ENCODE measurements at places on chromosomes 6 and 20. TPM values are rescaled to one million over a fixed set of nuclear protein-coding genes. Genes with fewer than 3 reads are reported as not detected.

- H3K36me3 ChIP-seq: no peaks in the 10 kb centered on the region
- no peaks in the 10 kb centered on the region for H3K4me1 ChIP-seq
- H3K27me3 ChIP-seq: no peaks in the 10 kb centered on the region
- DNase-seq: no peak
- no peak overlapping the region for H3K27ac ChIP-seq
- H3K4me3 ChIP-seq: no peak overlapping the region
Measured at GRCh38 chr6:1839361-1839760, 229.6 kb downstream of the FOXC1 start.

Gene MUCL3
- 0.15 TPM for total RNA-seq

DNA sequence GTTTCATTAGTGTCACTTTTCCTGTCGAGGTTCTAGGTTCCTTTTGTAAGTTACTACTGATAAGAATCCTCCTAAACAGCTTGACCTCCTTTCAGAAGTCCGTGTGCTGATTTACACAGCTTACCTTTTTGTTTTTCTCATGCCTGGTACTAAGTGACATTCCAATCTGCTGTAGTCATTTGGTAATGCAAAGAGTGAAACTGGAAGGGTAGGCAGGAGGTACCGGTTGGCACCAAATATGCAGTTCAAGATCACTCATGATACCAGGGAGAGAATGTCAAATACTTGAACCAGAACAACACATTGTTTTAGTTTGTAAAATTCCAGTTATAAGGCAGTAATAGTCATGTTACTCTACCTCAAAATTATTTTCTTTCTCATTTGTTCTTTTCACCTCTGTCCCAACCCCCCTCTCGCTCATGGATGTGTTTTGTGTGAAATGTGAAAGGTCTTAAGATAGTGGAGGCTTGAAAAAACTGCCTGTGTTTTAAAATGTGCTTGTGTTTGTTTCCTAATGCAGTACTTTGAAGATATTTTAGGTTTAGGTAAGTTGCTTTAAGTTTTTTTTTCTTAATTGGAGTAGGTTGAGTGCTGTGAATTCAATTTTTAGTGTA is 23.2 kb downstream of the AFDN start:
- peak overlapping the region; percentile 17 for H3K27ac ChIP-seq
- peak; percentile 66 for DNase-seq
- no peaks in the 10 kb centered on the region for H3K27me3 ChIP-seq
- peaks cover 25% of the 10 kb centered on the region for H3K4me1 ChIP-seq

GRCh38 chr20:13991311-13991710 is 897 bp upstream of the SEL1L2 start:
- H3K36me3 ChIP-seq: no peaks in the 10 kb centered on the region
- DNase-seq: no peak
- H3K4me1 ChIP-seq: peaks cover 10% of the 10 kb centered on the region
- no peak overlapping the region for H3K4me3 ChIP-seq
- H3K27me3 ChIP-seq: no peaks in the 10 kb centered on the region
- no peak overlapping the region for H3K27ac ChIP-seq

Gene SRMS
- 3.2 TPM for total RNA-seq

DNA sequence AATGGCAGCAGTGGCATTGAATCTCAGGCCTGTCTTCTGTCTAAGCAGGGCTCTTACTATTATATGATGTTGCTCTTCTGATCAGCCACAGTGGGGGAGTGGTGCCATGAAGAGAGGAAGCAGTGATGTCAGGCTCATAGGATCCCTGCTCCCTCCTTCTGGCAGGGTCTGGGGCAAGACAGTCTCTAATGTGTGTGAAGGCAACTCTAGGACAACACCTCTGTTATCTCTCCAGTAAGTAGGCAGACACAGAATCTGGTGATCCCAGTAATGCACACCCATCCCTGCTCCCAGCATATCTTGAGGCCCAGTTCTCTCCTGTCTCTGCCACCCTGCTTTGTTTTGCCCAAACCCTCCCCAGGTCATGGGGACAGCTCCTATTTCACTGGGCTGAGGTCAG is 8.8 kb downstream of the C20orf202 start:
- no peak overlapping the region for H3K4me3 ChIP-seq
- no peaks in the 10 kb centered on the region for H3K36me3 ChIP-seq
- H3K27ac ChIP-seq: no peak overlapping the region
- no peak for DNase-seq

Gene BPIFA1
- total RNA-seq: not detected

DNA sequence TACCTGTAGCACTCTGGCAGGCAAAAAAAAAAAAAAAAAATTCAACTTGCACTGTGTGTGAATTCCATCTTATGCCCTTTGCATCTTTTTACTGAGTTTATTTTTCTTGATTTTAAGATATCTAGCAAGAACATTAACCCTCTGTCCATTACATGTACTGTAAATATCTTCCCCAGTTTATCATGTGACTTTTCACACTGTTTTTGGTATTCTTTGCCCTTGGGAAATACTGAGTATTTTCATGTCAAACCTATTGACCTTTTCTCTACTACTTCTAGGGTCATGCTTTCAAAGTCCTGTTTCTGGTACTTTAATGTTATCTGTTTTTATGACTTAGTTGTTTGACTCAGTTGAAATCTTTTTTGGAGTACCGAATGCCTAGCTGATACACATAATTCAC is 843 bp upstream of the HUS1B start:
- no peak for DNase-seq
- H3K27me3 ChIP-seq: no peaks in the 10 kb centered on the region
- peaks cover 11% of the 10 kb centered on the region for H3K4me1 ChIP-seq

DNA sequence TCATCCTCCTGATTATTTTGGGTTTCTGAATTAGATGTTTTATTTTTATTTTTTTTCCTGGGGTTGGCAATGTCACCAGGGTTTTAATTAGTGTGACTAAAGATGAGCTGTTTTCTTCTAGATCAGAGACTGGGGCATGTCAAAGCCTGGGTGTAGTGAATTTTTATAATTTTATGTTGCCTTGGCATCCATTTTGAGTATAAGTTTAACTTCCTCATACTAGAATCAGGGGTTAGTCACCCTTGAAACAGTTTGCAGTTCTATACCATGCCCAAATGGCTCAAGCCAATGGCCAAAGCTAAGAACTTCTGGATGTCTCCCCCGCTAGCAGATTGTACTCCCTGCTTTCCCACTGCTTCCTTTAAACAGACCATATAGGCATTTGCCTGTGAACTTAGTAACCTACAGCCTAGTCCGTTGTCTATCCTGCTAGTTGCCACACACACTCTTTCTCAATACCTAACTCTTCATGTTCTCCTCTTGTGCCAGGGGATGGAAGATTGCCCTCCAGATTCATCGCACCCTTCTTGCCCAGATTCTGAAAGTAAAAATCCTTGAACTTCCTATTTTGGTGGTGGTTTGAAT is 54.5 kb downstream of the KIAA0408 start:
- H3K27me3 ChIP-seq: no peaks in the 10 kb centered on the region
- H3K36me3 ChIP-seq: no peaks in the 10 kb centered on the region
- no peak overlapping the region for H3K4me3 ChIP-seq
- H3K4me1 ChIP-seq: no peaks in the 10 kb centered on the region
- H3K27ac ChIP-seq: no peak overlapping the region

DNA sequence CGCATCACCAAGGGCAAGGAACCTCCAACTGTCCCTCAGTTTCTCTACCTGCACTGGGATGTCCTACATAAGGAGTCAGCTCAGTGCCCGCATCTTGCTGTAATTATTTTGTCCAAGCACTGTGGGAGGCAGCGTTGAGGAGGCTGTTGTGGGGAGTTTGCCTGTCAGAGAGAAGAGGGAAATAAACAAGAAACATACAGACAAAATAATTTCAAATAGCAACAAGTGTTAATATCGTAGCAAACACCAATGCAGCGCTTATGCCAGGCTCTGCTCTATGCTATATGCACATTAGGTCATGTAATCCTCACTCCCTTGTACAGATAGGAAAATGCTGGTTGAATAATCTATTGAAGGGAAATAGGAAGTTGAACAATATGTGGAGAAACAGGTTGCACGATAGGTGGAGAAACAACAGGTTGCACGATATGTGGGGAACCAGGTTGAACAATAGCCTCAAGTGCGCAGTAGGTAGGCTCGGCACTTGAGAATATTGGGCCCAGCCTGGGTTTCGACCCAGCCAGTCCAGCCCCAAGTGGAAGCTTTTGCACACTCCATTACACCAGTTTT is 91.2 kb upstream of the SIRPA start:
- H3K27me3 ChIP-seq: no peaks in the 10 kb centered on the region
- H3K36me3 ChIP-seq: no peaks in the 10 kb centered on the region
- DNase-seq: no peak
- no peaks in the 10 kb centered on the region for H3K4me1 ChIP-seq
- H3K4me3 ChIP-seq: no peak overlapping the region

Gene GABRR1
- total RNA-seq: not detected

DNA sequence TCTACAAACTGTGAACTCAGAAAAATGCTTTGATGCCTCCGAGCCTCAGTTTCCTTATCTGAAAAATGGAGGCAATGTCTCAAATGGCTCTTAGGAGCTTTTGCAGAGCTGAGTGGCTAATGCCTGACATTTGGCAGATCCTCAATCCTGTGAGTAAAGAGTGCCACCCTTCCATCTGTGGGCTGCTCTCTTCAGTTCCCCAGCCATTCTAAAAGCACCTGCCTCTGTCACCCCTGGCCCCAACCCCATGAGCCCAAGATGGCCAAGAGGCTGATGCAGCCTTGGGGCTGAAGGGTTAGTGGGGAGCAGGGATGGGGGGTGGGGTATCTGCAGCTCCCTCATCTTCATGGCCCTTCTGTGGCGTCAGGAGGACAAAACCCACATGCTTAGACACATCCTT is 14.5 kb upstream of the GUCA1A start:
- peaks cover 7% of the 10 kb centered on the region for H3K4me1 ChIP-seq
- no peaks in the 10 kb centered on the region for H3K36me3 ChIP-seq
- H3K27me3 ChIP-seq: no peaks in the 10 kb centered on the region
- no peak overlapping the region for H3K27ac ChIP-seq

DNA sequence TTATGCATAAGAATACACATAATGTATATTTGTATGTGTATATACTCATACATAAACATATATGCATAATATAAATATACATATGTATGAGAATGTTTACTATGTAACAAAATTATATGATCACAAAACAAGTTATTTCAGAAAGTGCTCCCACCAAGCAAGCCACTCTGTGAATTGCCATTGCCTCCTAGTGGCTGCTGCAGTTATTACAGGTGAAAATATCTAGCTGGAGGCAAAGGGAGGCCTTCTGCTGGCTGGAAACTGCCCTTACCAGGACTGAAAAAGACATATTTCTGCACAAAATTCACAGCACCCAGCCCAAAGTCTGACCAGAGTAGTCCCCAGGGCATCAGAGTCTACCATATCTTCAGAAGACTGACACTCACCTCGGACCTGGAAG is 14.4 kb upstream of the ADAM33 start:
- H3K4me1 ChIP-seq: no peaks in the 10 kb centered on the region
- no peak overlapping the region for H3K4me3 ChIP-seq
- H3K27ac ChIP-seq: no peak overlapping the region
- DNase-seq: no peak
- H3K36me3 ChIP-seq: no peaks in the 10 kb centered on the region

DNA sequence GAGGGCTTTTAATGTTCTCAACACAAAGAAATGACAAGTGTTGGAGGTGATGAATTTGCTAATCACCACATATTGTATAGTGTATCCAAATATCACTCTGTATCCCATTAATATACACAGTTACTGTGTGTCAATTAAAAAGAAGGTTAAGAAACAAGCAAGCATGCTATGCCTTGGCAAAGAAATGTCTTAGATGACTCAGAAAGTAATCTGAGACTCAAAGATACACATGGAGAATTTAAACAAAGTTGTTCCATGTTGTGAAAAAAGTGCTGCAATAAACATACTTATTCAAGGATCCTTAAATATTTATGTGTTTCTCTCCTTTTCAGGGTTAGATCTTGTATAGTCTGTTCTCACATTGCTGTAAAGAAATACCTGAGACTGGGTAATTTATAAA is 300.9 kb downstream of the DHX35 start:
- DNase-seq: no peak
- no peaks in the 10 kb centered on the region for H3K36me3 ChIP-seq
- H3K4me3 ChIP-seq: no peak overlapping the region
- H3K4me1 ChIP-seq: no peaks in the 10 kb centered on the region
- H3K27me3 ChIP-seq: no peaks in the 10 kb centered on the region
- no peak overlapping the region for H3K27ac ChIP-seq

DNA sequence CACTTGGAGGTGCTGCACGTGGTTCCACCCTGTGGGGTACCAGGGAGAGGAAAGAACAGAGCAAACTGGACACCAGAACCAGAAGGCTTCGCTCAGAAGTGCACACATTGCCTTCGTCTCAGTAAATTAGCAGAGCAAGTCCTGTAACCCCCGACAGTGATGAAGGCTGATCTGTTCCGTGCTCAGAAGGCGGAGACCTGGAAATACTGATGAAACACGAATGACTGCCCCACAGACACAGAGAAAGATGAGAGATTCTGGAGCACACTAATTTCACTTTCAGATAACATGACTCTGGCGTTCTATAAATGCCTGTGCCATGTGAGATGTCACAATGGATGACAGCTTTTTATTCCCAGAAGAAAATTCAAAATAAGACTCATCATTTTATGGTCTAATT is 44.2 kb upstream of the CCR6 start:
- H3K27me3 ChIP-seq: peaks cover 10% of the 10 kb centered on the region
- H3K27ac ChIP-seq: no peak overlapping the region
- H3K4me3 ChIP-seq: no peak overlapping the region
- no peaks in the 10 kb centered on the region for H3K36me3 ChIP-seq
- DNase-seq: no peak
- H3K4me1 ChIP-seq: no peaks in the 10 kb centered on the region

DNA sequence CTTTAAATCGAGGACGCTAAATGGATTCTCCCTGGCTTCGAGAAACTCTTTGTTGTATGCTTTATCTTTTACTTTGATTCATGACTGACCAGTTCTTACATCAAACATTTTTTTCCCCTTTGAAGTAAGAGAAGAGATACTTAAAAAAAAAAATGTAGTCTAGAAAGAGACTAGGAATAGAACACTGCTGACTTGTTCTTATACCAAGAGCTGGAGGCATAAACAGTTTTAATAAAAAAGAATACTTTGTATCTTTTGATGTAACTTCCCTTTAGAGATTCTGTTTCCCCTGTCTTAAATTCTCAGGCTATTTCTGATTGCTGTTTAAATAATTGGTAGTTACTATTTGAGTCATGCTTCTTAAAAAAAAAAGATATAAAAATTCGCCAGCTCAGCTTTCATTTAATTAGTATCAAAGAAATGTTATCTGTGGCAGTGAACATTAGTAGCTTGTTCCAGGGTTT is 4.8 kb downstream of the ASXL1 start:
- H3K27me3 ChIP-seq: no peaks in the 10 kb centered on the region
- no peak overlapping the region for H3K4me3 ChIP-seq
- no peak overlapping the region for H3K27ac ChIP-seq
- peaks cover 13% of the 10 kb centered on the region for H3K4me1 ChIP-seq

Gene ERGIC3
- total RNA-seq: 229 TPM

Gene DCDC2
- 0.17 TPM for total RNA-seq

- no peaks in the 10 kb centered on the region for H3K36me3 ChIP-seq
- no peak overlapping the region for H3K27ac ChIP-seq
- DNase-seq: no peak
- H3K27me3 ChIP-seq: no peaks in the 10 kb centered on the region
- no peak overlapping the region for H3K4me3 ChIP-seq
Measured at GRCh38 chr6:49499126-49499525, 597 bp upstream of the GLYATL3 start.

Data from HCT116 (cell line).